NCI-H82 (cell line): ENCODE measurements at places on chromosomes 1 and 21.

DNA sequence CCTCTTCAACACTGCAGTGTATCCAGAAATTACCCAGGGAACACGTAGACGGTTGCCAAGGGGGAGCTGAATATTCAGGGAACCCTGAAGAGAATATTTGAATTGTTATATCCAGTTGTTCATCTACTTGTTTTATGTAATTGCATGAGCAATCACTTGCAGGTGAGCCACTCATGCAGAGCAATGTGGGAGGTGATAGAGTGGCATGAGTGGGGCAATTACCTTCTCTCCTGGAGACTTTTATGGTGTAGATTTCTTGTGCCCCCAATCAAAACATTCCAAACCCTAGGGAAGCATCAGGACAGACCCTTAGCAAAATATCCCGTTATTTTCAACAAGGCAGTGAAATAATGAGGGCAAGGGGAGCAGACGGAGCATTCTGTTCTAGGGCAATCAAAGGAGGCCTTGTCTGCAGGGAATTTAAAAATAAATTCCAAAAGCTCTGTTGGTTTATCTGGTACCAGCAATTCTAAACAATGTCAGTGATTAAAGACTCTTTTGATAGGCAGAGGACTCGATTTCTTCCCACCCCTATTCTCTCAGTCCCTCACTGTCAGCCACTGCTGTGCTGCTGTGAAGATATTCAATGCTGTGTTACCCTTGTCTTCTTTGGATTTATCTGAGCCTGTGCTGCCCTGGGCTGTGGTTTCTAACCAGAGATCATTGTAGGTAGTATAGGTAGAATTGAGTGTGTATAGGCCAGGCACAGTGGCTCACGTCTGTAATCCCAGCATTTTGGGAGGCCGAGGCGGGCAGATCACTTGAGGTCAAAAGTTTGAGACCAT is 180.2 kb upstream of the MAP1LC3C start:
- no peak for DNase-seq

DNA sequence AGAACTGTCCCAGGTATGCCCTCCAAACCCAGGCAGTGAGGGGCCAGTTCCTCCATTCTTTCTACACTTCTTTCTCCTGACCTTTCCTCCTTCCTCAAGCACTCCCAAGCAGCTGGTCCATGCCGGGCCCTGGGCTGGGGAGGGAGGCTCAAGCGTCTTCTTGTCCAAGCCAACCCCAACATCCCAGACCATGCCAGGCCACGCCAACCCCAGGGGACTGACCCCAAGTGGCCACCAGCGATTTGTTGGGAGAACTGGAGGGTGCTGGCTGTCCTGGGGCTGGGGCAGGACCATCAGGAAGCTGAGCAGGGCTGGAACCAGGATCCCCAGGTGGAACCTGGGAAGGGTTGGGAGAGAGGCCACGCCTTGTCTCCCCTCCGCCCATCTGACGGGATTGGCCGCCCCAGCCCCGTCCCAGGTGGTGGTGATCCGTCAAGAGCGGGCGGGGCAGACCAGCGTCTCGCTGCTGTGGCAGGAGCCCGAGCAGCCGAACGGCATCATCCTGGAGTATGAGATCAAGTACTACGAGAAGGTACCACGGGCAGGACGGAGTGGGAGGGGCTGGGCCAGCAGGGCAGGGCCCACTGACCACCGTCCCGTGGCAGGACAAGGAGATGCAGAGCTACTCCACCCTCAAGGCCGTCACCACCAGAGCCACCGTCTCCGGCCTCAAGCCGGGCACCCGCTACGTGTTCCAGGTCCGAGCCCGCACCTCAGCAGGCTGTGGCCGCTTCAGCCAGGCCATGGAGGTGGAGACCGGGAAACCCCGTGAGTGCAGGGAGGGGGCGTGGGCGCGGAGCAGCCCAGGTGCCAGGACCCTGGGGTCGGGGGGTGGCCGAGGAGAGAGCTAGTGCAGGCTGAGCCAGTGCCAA is 29.9 kb downstream of the EPHA8 start:
- no peak for DNase-seq

DNA sequence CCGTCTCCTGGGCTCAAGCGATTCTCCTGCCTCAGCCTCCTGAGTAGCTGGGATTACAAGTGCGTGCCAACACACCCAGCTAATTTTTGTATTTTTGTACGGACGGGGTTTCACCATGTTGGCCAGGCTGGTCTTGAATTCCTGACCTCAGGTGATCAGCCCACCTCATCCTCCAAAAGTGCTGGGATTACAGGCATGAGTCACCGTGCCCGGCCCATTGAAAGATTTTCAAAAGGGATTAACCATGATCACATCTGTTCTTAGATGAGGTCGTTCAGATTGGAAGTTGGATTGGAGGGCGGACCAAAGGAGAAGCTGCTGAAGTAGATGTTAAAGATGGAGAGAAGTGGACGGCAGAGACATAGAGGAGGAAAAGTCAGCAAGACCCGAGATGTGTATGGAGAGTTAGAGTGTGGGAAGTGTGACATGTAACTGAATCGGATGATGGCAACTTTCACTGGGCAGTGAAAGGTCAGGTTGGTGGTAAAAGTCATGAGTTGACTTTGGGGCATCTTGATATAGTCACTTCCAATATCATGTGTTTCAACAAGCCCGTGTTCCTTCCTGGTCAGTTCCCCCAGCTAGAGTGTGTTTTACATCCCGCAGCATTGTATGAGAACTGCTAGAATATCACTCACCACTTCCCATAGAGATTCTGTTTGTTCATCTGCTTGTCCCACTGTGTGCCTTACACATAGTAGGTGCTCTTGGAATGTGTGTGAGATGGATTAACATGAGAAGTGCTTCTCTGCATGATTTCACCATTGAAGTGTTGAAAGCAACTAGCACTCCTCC is 54.4 kb upstream of the TINAGL1 start:
- DNase-seq, result peak; percentile 72

GRCh38 chr1:204348722-204349121 is 11.0 kb downstream of the PLEKHA6 start:
- peak; percentile 86 for DNase-seq

DNA sequence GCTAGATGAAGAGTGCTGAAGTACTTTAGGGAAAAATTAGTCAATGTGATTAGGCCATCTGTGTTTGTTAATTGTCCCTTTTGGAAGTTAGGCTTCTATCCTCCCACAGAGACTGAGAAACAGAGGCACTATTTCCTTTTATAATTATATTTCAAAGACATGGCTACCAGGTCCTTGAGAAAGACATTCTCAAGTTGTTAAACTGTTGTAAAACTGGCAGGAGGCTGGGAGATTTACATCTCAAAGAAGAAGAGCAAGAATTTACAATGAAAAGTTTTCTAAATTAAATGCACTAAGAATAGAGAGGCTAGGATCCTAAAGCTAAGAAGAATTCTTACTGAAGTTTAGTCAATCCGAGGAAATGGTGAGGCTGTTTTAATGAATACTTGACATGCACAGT is 74.0 kb upstream of the BRINP3 start:
- no peak for DNase-seq

GRCh38 chr1:26686795-26687194 is 9.0 kb upstream of the ARID1A start:
- peak; percentile 70 for DNase-seq
